ENCODE measurements at places on chromosomes 6 and 20.

GRCh38 chr6:4441981-4442434 lies 306.6 kb upstream of the ECI2 start:
- no peak for DNase-seq

DNA sequence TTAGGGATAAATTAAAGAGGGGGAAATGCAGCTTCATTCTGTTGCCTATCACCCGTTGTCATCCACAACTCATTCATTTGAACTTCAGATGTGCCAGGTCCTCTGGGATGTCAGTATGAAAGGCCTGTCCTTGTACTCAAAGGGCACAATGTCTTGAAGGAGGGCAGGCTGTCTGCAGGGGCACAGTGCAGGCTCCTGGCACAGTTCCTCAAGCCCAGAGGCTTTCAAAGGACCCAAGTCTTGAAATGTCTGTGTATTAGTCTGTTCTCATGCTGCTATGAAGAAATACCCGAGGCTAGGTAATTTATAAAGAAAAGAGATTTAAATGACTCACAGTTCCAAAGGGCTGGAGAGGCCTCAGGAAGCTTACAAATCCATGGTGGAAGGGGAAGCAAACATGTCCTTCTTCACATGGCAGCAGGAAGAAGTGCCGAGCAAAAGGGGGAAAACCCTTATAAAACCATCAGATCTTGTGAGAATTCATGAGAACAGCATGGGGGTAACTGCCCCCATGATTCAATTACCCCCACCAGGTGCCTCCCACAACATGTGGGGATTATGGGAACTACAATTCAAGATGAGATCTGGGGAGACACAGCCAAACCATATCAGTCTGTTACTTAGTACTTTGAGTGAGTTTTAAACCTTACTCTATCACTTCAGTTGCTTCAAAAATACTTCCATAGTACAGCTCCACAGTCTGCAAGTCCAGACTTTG lies 9.4 kb downstream of the SNX9 start:
- DNase-seq = no peak

GRCh38 chr6:166862287-166862977 lies 93.9 kb downstream of the RNASET2 start:
- peak; percentile 9 for DNase-seq

DNA sequence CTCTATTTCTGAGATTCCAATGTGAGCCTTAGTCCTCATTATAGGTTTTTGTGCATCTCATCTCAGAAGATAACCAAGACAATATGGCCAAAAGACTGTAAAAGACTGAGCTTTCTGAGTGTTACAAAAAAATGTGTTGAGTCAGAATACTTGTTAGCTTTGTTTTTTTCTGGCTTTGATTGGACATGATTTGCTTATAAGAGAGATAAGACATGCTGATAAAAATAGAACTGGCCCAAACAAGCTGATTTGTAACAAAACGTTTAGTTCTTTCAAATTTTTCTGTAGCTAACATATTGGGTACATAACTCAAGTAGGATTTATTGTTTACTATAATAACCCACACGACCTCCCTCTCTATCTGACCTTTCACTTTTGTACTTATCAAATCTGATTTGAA lies 32.9 kb downstream of the FILIP1 start:
- no peak for DNase-seq

DNA sequence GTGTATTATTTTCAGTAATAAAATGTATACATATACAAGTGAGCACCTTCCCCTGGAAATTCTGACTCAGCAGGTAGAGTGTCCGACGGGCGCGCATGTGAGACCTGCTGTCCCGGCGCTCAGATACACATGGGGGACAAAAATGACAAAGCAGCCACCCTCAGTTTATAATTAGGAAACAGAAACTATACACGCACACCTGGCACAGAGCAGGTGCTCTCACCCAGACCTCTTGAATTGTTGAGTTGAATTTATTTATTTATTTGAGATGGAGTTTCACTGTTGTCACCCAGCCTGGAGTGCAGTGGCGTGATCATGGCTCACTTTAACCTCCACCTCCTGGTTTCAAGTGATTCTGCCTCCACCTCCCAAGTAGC lies 180.4 kb downstream of the ZDHHC14 start:
- DNase-seq = no peak

- DNase-seq = no peak
Observed at GRCh38 chr20:3245156-3245555, 6.2 kb upstream of the SLC4A11 start.

GRCh38 chr6:142952614-142953013 lies 7.6 kb upstream of the HIVEP2 start:
- DNase-seq = no peak
